ENCODE measurements at places on chromosomes 1 and 21.
A peak's percentile ranks its signal among the peaks of the same experiment; 100 is the strongest.

DNA sequence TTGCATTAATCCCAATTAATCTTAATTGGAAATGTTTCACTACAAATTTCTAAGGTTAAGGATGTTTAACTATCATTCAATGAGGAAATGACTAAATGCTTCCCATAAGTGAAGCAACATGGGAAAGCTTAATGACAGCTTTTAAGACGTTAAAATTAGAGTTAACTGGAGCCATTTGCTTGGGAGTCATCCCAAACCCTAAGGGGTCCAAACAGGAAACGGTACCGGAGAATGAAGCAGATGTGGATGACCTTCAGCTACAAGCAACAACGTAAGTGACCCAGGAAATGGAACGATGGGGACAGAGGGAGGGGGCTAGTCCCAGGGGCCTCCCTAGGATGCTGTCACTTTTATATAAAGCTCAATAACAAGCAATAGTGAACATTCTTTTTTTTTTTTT is 62.2 kb downstream of the CAPZB start:
- ATAC-seq = no peak

GRCh38 chr1:221439008-221439746 is 302.7 kb downstream of the DUSP10 start:
- ATAC-seq = peak; percentile 91

DNA sequence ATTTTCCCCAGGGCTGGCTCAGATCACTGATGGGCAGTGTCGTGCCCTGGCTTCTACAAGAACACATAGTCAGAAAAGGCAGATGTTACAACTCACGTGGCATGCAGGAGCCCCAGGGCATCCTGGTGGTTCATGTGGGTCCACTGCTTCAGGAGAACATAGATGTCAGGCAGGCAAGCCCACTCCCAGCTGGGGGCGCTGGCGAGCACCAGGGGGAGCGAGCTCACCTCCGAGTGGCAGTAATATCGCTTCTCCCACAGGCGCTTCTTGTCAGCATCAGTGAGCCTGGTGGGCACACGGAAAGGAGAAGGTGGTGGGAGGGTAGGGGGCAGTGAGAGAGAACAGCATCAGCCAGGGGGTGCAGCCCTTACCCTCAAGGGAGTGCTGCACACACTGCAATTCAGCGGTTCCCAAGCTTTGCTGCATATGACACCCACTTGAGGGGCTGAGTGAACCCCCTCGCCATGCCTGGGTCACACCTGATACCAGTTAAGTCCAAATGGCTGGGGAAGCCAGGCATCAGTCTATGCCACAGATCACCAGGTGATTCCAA is 34.3 kb upstream of the PPP1R15B start:
- no peak for ATAC-seq

GRCh38 chr21:45508607-45509565 is 33.4 kb downstream of the SLC19A1 start:
- peak; percentile 18 for ATAC-seq

GRCh38 chr21:45764792-45765191 is 121.3 kb downstream of the PCBP3 start:
- no peak for ATAC-seq

DNA sequence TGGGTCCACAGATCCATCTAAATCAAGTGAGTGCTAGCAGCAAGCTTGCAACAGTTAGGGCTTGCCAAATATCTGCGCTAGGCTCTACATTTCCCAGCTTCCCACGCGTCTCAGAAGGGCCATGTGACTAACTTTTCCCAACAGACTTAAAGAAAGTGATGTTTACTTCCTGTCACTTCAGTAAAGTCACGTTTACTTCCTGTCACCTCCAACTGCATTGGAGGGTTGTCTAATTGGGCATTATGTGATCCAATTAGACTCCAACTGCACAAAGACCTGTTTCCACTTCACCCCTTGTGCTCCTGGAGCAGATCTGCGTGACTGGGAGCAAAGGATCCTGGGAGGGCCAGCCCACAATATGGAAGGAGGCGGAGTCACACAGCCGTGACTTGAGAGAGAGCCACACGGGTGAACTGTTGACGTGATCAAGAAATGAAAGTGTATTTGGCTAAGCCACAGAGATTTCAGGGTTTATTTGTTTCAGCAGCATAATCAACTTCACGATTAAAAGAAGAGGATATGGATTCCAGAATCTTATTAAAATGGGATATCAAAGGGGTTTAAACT is 77.7 kb downstream of the CYYR1 start:
- ATAC-seq = no peak

DNA sequence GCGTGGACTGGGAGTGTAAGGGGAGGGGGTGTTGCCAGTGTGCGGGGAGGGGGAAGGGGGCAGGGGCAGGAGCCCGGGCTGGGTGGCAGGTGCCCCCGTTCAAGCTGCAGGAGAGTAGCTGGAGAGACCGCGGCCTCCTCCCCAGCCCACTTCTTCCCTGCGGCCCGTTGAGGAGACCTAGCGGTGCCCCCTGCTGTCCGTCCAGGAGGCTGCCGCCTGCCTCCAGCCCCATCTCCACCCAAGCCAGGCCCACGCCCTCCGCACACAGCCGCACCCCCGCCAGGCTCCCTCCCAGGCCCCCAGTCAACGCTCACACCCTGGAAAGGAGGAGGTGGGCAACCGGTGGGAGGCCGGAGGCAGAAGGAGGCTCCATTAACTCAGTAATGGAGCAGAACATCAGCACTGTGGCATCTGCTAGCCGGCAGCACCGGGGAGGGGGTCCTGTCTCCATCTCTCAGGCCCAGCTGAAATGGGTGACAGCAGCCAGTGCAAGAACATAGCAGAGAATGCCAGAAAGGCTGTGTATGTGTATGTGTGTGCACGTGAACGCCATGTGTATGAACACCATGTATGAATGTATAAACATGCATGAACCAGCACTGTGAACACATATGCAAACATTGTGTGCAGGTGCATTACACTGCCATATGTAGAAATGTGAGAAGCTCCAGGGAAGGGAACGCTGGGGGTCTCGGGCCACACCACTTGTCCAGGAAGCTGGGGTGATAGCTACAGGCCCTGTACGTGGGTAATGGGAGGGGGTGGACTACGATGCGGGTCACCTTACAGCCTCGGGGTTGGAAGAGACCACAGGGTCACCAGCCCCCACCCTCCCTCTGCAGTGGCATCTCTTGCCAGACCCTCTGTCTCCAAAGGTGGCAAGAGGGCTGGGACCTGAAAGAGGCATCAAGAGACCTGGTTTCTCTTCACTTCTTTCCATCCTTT is 84.6 kb downstream of the SYT2 start:
- peak; percentile 68 for ATAC-seq

- ATAC-seq = no peak
Observed at GRCh38 chr1:198171667-198172540, 15.1 kb downstream of the NEK7 start.
